ENCODE measurements at places on chromosomes 13 and 19.
A peak's percentile ranks its signal among the peaks of the same experiment; 100 is the strongest.

DNA sequence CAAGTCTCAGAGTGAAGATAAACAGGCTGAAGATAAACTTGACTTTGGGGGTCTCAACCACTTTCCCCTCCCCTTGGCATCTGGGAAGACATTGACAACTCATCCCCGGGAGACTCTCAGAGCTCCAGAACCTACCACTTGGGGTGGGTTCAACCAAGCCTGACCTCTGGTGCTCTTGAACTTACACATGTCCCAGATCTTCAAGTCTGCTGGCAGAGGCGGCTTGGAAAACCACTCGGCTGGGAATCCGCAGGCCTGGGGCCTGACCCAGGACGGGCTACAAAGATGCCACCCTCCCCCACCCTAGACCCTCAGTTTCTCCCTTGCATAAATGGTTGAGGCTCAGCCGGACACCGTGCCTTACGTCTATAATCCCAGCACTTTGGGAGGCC, 512 bp downstream of the LRRC8E start:
- no peak for DNase-seq

- no peak for DNase-seq
Measured at GRCh38 chr19:32661318-32661717, 13.7 kb downstream of the ANKRD27 start.

DNA sequence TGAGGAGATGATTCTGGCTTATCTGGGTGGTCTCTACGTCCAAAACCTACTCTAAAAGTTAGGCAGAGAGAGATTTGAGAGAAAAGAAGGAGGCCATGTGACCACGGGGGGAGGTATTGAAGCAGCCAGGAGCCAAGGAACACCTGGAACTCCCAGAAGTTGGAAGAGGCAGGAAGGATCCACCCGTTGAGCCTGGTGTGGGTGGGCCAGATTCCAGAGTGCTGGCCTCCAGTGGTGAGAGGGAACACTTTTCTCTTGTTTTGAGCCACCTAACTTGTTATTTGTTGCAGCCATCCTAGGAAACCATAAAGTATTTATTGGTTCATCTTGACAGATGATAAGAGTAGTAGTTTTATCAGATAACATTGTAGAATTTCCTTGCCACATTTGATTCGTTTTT, 396.9 kb downstream of the MYO16 start:
- no peak for DNase-seq

GRCh38 chr13:25253702-25254101, 33.6 kb downstream of the MTMR6 start:
- DNase-seq = no peak

DNA sequence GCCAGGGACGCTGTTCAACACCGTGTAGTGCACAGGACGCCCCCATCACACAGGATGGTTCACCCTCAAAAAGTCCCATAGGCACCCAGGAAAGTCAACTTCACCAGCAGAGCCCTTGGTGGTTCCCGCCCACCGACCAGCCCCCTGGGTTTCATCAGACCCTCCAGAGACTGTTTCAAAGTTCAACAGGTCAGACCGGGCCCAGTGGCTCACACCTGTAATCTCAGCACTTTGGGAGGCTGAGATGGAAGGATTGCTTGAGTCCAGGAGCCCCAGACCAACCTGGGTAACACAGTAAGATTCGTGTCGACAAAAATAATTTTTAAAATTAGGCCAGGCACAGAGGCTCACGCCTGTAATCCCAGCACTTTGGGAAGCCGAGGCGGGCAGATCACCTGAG, 61.0 kb downstream of the MYO9B start:
- no peak for DNase-seq

GRCh38 chr13:30339738-30340330, 32.5 kb upstream of the KATNAL1 start:
- DNase-seq = no peak

DNA sequence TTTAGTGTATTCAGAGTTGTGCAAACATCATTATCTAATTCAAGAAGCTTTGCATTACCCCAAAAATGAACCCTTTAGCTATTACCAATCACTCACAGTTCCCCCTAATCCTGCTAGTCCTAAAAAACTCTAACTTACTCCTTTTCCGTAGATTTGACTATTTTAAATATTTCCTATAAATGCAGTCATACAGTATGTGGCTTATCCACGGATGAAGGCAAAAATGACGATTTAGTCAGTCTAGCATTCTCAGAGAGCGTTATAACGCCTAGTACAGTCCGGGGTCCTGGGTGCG, 587 bp upstream of the ZNF383 start:
- no peak for DNase-seq

GRCh38 chr13:43297967-43298678, 274.7 kb downstream of the DNAJC15 start:
- DNase-seq = no peak

- peak; percentile 40 for DNase-seq
Measured at GRCh38 chr19:15378534-15379082, 979 bp downstream of the AKAP8 start.

- no peak for DNase-seq
Measured at GRCh38 chr19:43330726-43331434, 22.6 kb upstream of the CD177 start.

DNA sequence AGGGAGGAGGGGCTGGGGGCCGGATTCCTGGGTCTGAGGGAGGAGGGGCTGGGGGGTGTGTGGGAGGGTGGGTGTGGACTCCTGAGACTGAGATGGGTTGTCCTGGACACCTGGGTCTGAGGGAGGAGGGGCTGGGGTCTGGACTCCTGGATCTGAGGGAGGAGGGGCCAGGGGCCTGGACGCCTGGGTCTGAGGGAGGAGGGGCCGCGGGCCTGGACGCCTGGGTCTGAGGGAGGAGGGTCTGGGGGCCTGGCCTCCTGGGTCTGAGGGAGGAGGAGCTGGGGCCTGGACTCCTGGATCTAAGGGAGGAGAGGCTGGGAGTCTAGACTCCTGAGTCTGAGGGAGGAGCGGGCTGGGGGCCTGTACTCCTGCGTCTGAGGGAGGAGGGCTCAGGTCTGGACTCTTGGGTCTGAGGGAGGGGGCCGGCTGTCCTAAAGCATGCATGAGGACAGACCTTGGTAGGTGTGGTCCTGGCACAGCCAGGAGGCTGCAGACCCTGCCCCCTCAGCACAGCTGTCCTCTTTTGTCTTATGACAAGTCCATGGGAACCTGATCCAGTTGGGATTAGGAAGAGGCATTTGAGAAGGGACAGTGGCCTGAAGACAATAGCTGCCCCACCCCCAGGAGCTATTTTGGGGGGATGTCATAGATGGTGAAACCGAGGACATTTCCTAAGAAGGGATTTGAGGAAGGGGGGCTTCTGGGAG, 1.3 kb downstream of the TNNT1 start:
- DNase-seq = no peak

DNA sequence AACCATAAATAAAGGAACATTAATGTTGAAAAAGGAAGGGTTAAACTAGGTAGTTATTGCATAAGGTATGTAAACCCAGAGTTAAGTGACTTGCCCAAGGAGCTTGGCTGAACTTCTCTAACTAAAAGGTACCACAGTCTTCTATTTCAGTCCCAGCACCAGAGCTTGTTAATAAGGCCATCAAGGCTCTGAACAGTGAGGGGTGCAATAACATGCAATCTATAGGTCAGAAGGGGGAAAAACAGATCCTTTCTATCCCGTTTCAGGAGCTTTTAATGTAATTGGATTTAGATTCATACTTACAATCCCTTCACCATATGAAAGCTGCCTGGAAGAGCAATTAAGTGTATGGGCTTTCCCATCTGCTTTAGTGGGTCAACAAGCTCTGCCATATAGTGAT, 441.5 kb upstream of the SPRY2 start:
- peak; percentile 24 for DNase-seq

DNA sequence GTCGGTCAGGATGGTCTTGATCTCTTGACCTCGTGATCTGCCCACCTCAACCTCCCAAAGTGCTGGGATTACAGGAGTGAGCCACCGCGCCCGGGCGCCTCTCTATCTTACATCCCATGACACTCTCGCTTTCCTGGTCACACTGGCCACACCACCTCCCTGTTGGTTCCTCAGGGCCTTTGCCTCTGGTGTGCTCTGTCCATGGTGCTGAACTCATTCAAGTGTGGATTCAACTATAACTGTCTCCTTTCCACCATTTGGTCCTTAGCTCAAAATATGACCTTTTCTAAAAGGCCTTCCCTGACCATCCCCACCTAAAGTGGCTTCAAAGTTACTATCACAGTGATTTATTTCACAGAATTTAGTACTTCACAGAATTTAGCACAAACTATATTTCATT, 3.7 kb upstream of the SMIM17 start:
- DNase-seq = no peak

- DNase-seq = no peak
Measured at GRCh38 chr19:5285955-5286354, 54.7 kb downstream of the PTPRS start.

- DNase-seq = no peak
Measured at GRCh38 chr13:41213919-41214318, 19.6 kb upstream of the KBTBD7 start.

DNA sequence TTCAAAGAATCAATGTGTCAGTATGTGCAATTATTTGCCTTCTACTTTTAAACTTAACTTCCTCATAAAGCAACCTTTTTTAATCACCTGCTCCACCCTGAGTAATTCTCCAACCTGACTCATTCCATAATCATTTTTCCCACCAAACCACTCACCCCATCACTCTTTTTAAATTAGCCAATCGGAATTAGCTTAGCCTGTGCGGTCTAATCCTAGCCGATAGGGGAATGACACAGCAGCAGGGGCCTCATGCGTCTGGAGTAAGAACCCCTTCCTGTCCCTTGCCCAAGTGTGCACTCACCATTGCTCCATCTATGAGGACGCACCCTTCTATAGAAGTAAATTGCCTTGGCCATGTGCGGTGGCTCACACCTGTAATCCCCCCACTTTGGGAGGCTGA, 27.4 kb upstream of the ZNF83 start:
- no peak for DNase-seq

DNA sequence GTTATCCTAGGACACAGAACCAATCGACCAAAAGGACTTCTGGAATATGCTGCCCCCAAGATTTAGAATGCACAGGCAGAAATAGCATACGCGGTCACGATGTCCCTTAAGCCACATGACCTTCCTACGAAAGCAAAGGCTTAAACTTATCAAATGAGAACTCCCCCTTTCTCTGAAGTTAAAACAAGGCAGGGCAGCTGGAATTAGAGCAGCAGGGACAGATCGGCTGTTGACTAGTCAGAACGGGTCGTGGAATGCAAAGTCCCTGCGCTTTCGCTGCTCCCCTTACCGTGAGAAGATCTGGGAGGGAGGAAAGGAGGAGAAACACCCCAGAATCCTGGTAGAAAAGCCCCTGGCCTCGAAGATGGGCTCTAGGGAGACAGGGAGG, 799 bp upstream of the USPL1 start:
- peak; percentile 63 for DNase-seq

GRCh38 chr13:108044954-108045353, 170.4 kb downstream of the LIG4 start:
- DNase-seq = no peak

GRCh38 chr13:97586941-97587340, 153.0 kb downstream of the RAP2A start:
- DNase-seq = no peak

DNA sequence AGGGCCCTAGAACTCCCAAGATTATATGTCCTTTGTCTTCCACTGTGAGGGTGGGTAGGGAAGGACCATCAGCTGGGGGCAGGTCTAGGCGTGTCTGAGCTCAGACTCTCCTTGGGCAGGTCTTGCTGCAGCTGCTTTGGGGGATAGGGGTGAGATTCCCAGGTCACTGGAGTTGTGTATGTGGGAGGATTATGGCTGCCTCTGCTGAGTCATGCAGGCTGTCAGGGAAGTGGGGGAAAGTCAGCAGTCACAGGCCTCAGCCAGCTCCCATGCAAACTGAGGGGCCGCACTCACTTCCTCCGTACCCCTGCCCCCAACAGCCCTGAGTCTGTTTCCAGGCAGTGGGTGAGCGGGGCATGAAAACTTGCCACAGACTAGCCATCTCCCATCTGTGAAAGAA, 600.8 kb downstream of the DIAPH3 start:
- DNase-seq = no peak

GRCh38 chr13:111654531-111654930, 334.1 kb downstream of the TEX29 start:
- no peak for DNase-seq

GRCh38 chr19:46216612-46217011, 12.9 kb upstream of the IGFL1 start:
- peak; percentile 71 for DNase-seq

- DNase-seq = no peak
Measured at GRCh38 chr13:25973576-25973975, 78.2 kb downstream of the SHISA2 start.

DNA sequence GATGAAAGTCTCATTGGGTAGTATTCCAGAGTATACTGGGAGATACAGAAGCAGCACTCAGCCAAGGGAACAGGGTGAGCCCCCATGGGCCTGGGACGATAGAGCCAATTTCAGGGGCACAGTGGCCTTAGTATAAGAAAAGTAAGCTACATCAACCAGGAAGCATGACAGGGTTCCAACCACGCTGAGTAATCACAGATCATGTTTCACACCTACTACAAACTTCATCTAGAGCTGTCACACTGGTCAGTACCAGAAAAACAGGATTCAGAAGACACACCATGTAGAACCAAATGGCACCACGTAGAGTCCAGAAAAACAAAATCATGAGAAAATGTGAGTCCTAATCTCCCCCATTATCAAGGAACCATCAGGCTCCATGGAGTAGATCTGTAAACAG, 1292.4 kb upstream of the MIR17HG start:
- no peak for DNase-seq

DNA sequence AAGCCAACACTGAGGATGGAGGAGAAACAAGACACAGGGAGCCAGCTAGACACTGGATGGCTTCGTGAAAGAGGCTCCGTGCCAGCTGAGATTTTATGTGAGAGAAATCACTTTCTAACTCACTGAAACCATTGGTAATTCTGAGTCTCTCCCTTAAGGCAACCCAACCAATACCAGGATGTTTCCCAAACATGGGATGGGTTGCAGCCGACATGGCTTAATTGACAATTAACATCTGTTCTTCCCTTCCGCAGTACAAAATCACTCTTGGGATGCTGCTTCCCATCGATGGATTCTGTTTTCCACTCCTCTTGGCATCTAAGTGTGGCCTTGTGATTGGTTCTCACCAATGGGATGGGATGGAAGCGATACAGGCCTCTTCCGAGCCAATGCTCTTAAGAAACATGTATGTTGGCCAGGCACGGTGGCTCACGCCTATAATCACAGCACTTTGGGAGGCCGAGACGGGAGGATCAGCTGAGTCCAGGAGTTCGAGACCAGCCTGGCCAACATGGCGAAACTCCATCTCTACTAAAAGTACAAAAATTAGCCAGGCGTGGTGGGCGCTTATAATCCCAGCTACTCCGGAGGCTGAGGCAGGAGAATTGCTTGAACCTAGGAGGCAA, 2.3 kb upstream of the ZNF787 start:
- no peak for DNase-seq

DNA sequence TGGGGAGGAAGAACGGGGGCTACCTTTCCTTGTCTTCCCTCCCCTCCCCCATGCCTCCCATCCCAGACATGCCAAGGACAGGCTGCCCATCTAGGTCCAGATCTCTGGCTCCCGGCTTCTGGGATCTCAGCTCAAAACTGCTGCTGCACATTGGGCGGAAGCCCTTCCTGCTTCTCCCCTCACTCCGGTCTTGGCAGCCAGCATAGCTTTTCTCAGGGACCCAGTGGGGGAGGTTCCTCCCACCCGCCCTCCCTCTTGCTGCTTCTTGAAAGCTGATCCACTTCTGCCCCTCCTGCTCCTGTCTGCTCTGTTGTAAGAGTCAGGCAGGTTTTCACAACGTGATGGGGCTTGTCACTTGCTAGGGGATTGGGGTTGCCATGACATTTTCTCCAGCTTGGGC, 21.7 kb upstream of the RNF17 start:
- DNase-seq = no peak

- peak; percentile 72 for DNase-seq
Measured at GRCh38 chr19:10699650-10700335, 1.4 kb upstream of the QTRT1 start.

Data from BE2C (cell line).